ENCODE measurements at places on chromosomes 16 and 17.

- no peak for ATAC-seq
Observed at GRCh38 chr17:73586275-73586832, 57.9 kb downstream of the SDK2 start.

DNA sequence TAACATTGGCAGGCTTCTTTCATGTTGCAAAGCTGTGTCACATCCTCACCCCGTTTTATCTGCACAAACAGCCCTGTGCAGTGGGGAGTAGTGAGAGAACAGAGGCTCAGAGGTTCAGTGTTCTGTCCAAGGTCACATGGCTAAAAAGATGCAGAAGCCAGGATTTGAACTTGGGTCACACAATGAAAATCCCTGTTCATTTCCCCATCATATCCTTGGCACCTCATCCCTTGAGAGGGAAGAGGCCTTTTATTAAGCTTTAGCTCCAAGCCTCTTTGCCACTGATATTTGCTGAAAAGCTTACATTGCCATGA lies 106.6 kb downstream of the AMFR start:
- no peak for ATAC-seq

- no peak for ATAC-seq
Observed at GRCh38 chr17:72613806-72614292, 478.6 kb downstream of the SLC39A11 start.

DNA sequence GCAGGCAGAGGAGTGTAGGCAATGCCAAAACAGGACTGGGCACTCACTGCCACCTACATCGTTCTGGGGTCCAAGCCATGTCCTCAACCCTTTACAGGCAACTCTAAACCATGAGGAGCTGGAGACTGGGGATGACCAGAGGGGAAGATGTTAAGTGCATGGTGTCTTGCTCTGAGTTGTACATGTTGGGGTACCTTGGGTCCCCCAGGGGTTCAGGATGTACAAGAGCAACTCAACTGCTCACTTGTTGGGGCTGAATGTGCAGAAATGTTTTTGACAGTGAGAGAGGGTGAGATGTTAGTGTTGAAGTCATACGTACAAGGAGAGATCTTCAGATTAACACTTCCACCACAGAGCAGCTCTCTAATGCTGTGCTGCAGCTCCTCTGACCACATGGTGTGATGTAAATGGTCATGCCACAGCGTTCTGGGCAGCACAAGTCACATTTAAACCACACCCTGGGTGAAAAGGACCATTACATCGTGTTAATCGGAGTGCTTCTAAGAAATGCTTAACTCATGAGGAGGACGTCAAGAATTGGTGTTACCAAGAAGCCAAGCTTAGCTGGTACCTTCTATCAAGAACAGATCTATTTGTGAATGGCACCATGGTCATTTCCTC lies 2.4 kb downstream of the CCL18 start:
- ATAC-seq, result no peak

DNA sequence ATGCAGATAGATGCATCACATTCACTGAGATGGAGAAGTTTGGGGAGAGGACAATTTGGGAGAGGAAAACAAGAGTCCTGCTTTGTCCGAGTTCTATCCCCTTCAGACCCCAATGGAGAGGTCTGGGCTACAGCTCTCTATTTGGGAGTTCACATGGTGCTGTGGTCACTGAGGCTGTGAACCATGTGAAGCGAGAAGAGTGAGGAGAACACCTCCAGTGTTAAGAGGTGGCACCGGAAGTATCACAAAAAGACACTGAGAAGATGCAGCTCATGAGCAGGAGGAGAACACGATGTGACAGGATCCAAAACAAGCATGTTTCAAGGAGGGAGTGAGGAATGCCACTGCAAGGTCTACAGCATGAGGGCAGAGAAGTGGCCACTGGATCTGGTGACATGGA lies 39.7 kb downstream of the PIK3R5 start:
- ATAC-seq, result no peak

All from stimulated activated memory B cell treated with anti-CD40 and anti-IgM and Interleukin-4, amounts not matched to agents 10 μg/mL and 1 μg/mL and 100 μg/mL, for 72 hours (primary cell).